Subcutaneous adipose tissue (tissue), 4 donors: ENCODE measurements at places on chromosomes 3 and 15. TPM values are rescaled to one million over a fixed set of nuclear protein-coding genes. Genes with fewer than 3 reads are reported as not detected.

DOCK3 gene
- total RNA-seq = 5.3 TPM

KBTBD8 gene
- 0.19 TPM for total RNA-seq

LSAMP gene
- total RNA-seq = 0.44 TPM

LRRC49 gene
- 6.4 TPM for total RNA-seq

CNTN4 gene
- 4.2 TPM for total RNA-seq

CLDN16 gene
- not detected for total RNA-seq

FEZF2 gene
- not detected for total RNA-seq

MNS1 gene
- 0.38 TPM for total RNA-seq

KNG1 gene
- not detected for total RNA-seq

LMOD3 gene
- not detected for total RNA-seq

DNAH1 gene
- total RNA-seq = 17.2 TPM

GPR27 gene
- 0.49 TPM for total RNA-seq

FRMD5 gene
- total RNA-seq = not detected

OSTN gene
- total RNA-seq = not detected

CPN2 gene
- 0.38 TPM for total RNA-seq

ACTRT3 gene
- 3.8 TPM for total RNA-seq

ZNF774 gene
- not detected for total RNA-seq

KLF15 gene
- 51.3 TPM for total RNA-seq

SKIL gene
- 49.4 TPM for total RNA-seq

C3orf20 gene
- total RNA-seq = not detected

ALG1L2 gene
- total RNA-seq = not detected

MAGEF1 gene
- 12.6 TPM for total RNA-seq

RLBP1 gene
- not detected for total RNA-seq

CCDC39 gene
- 0.22 TPM for total RNA-seq

NPAP1 gene
- total RNA-seq = not detected

PRRT3 gene
- 2.4 TPM for total RNA-seq

COL6A5 gene
- total RNA-seq = not detected

CASR gene
- under 0.01 TPM for total RNA-seq

CTXN2 gene
- total RNA-seq = not detected

ANKRD34C gene
- not detected for total RNA-seq

SERPINI2 gene
- total RNA-seq = 1.3 TPM

LRRC2 gene
- 7.7 TPM for total RNA-seq

P2RY1 gene
- 2.8 TPM for total RNA-seq

GXYLT2 gene
- 1.5 TPM for total RNA-seq

SKOR1 gene
- total RNA-seq = not detected

EPHA3 gene
- total RNA-seq = 6.2 TPM

CCR1 gene
- total RNA-seq = 20.4 TPM

PRSS50 gene
- total RNA-seq = not detected

SEMA7A gene
- 2.4 TPM for total RNA-seq

LYZL4 gene
- total RNA-seq = not detected
